RPMI7951 (cell line): ENCODE measurements at places on chromosomes 4 and X. TPM values are rescaled to one million over a fixed set of nuclear protein-coding genes. Genes with fewer than 3 reads are reported as not detected.

The TRIM60 gene
- total RNA-seq, result not detected in 2 replicates

DNA sequence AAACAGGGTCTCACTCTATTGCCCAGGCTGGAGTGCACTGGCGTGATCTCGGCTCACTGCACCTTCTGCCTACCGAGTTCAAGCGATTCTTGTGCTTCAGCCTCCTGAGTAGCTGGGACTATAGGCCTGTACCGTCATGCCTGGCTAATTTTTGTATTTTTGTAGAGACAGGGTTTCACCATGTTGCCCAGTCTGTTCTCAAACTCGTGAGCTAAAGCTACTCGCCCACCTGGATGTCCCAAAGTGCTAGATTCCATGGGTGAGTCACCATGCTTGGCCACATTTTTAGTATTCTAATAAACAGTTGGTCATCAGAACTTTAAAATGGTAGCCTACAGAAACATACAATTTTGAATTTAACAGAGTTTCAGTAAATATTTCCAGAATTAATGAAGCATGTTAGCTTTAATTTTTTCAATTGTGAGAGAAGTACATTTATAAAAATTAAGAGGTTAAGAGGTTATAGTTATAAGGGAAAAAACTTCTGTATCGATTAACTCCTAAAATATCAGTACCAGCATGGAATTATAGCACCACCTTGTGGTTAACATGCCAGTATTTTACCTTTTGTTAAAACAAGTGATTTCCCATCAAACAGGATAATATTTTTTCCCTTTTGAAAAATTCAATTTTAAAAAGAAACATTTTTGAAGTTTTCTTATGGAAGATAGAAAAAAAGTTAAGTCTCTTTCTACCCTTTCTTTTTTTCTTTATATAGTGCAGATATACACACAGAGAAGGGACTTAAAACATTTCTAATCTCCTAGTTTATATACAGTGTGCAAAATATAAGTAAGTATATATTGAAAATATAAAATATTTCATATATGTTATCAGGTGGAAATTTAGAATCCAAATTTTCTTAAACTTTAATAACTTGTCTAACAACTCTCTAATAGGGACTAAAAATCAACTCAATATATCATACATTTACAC, 35.4 kb downstream of the CEP44 start:
- DNase-seq, result peak; percentile 22

DNA sequence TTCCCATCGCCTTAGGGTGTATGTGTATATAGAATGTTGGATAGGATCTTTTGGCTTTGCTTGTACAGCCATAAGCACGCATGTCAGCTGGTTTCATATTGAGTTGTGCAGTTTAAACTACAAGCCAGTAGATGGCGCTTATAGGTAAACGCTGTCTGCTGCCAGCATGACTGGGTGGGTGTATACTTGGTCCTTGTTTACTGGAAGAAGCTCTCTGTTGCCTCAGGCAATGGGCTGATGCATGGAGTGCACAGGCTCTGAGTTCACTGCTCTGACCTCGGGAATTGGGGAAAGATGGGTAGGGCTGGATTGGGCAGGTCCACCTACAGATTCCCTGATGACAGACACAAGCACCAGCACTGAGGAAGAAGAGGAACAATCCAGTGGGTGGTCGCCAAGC, 831.5 kb downstream of the STIM2 start:
- DNase-seq, result no peak

DNA sequence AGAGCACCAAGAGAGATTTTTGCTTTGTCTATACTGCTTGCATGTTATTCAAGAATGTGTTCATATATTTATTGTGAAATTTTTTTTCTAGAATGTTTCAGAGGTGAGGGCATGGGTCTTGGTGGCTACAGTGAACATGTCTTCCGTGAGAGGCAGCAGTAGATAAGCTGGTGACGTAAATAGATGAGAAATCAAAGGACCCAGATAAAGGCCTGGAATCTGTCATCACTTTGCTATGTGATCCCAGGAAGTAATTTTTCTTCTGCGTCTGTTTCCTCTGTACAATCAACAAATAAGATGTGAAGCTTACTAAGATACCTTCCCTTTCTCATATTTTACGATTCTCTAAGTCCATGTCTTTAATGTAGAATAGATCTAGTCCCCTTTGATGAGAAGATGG, 129.1 kb downstream of the COL4A6 start:
- peak; percentile 76 for DNase-seq

The MAGEA12 gene
- 91.4 and 93.6 TPM in 2 replicates for total RNA-seq
